Activated CD4-positive, alpha-beta memory T cell treated with anti-CD3 and anti-CD28 coated beads, Interleukin-2, amount 10 ng/mL, durations not matched to agents 7 days and 5 days (primary cell): ENCODE measurements at places on chromosomes 4 and X. TPM values are rescaled to one million over a fixed set of nuclear protein-coding genes. Genes with fewer than 3 reads are reported as not detected.

The ESX1 gene
- not detected for total RNA-seq

The TRPC3 gene
- total RNA-seq: 0.70 TPM

The HSFX1 gene
- total RNA-seq: 0.50 TPM

The HOPX gene
- 215 TPM for total RNA-seq

The TMEM144 gene
- not detected for total RNA-seq

DNA sequence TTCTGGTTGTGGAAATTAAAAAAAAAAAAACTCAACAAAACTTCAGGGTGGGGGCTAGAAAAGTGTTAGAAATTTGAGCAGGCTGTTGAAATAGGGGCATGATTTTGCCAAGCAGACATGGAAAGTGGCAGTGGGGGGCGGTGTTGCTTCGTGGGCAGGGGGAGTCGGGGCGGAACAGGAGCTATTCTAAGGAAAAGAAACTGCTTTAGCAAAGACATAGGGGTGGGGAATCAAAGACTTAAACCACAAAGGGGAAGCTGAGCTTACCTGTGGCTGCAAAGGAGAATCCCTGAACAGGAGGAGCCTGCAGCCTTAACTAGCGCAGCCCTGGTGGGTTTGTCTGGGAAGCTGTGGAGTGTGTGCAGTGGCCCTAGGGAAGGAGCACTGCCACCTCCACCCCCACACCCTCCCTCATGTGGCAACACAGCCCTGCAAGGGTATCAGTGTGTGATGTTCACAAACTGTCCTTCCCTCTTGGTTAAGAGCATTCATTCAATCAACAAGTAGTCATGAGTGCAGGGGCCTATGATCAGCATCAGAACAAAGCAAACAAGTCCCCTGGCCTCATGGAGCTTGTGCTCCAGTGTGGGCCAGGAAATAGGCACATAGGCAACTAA lies 20.5 kb downstream of the SEL1L3 start:
- DNase-seq: peak; percentile 49

GRCh38 chr4:15649914-15650545 lies 5.1 kb downstream of the FBXL5 start:
- DNase-seq: peak; percentile 66

DNA sequence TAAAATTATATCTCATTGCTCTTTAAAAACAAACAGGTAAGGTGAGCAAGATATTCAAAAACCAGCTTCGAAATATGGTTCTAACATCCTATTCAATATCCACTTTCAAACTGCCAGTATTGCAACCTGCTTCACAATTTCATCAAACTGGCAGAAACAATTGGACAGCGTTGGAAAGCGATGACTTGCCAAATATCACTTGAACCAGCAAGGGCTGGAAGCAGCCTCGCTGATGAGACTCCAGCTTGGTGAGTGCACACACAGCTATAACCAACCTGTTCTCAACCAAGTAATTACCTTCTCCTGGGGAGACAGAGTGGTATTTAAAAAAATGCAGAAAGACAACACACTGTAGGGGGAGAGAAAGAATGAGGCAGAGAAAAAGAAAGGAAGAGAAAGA lies 155.8 kb upstream of the RAI2 start:
- DNase-seq: no peak

DNA sequence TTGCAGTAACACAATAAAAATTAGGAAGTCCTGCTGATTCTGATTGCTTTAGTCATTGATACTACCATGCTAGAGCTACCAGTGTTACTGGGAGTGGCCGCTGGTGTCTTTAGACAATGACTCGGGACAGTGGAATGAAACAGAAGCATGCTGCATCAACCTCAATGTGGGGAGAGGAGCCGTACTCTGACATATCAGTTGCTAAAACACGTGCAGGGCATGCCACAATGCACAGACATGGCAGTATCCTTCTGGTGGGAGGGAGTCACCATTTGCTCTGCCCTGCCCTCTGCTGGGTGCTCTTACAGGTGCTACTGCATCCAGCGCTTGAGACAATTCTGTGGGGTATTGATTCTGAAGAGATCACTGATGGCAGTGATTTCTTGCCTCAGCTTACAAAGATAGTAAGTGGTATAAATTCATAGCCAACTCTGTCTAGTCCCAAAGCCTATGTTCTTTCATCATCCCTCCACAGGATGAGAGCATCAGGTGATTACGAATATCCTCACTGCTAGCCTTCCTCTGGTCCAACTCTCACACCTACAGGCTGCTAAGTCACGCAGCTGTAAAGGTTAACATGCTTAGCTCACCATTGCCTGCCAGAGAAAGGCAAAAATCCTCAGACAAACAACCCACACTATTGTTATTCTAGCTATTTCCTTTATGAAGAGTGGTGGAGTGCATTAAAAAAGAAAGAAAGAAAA lies 43.7 kb downstream of the NSG1 start:
- DNase-seq: peak; percentile 58

DNA sequence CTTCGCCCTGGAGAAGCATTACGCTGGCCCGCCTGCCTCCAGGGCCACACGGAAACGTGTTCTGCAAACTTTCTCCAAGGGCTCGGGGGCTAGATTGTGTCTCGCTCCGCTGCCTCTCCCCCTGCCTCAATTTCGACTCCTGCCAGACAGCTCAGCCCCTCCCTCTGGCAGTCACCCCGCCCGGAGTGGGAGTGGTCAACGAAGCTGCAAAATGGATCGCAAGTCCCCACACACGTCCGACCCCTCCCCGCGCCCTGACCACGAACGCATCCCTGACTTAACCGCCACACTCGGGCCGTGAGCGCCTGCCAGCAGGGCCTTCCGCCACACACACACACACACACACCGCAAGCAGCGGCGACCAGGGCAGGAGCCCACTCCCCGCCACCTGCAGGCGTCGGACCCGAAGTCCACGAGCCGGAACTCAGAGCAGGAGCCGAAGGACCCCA lies 47.0 kb upstream of the NKAP start:
- DNase-seq: no peak

DNA sequence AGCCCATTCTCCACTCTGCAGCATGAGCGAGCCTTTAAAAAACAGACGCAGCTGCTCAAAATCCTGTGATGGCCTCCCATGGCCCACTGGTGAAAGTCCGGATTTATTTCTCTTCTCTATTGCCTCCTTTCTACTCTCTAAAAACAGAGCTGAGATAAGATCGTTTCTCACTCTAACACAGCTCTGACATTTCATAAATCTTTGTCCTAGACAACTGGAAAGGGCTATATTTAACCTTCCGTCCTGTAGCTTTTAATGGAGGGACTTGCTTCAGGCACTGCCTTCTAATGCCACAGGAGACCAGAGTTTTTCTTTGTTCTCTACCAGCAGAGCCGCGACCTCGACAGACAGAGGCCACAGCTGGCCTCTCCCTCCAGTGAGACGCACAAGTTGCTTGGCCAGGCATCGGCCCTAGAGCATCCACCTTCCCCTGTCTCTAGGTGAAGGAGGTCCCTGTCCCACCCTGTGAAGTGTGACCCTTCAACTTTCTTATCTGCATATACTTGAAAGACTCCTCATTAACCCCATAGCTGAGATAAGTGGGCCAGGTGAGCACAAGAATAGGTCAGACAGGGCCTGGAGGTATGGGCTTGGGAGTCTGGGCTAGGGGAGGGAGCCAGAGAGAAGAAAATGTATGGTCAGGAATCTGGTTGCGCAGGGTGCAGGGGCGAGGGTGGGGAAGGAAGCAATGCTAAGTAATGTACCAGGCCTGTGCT lies 50.0 kb downstream of the RTL5 start:
- DNase-seq: no peak

GRCh38 chr4:141724646-141725045 lies 88.3 kb downstream of the IL15 start:
- no peak for DNase-seq

- no peak for DNase-seq
Measured at GRCh38 chrX:35499071-35499862, 298.9 kb upstream of the MAGEB16 start.
